ENCODE measurements at places on chromosomes 4 and X.

DNA sequence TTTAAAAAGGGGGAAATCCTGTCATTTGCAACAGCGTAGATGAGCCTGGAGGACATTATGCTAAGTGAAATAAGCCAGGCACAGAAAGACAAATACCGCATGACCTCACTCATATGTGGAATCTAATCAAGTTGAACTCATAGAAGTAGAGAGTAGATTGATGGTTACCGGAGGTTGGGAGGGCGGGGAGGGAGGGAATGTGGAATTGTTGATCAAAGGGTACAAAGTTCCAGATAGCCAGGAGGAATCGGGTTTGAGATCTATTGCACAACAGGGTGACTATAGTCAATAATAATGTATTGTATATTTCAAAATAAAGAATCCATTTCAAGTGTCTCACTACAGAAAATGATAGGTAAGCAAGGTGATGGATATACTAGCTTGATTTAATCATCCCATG, 393.2 kb downstream of the BCOR start:
- no peak for DNase-seq

DNA sequence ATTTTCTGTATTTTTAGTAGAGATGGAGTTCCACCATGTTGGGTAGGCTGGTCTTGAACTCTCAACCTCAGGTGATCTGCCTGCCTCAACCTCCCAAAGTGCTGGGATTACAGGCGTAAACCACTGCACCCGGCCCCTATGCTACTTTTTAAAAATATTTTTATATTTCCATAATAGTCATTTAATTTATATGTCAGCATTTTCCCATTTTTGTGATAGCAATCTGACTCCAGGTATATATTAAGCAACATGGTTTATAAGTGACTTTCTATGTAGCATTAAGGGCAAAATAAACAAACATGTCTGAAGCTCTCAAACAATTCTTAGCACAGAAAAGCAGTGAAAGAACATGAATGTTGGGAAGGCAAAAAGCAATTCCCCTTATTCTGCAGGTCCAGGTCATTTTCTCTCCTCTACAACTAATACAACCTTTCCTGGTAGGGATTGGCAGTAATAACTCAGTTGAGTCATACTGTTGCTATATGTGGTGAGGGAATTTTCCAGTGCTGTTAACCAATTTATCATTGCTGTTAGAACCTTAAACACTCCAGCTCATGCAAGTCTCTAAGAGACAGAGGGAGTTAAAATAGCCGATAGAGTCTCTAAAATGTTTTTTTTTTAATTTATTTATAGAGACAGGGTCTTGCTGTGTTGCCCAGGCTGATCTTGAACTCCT, 24.0 kb downstream of the SMIM14 start:
- DNase-seq, result peak; percentile 85

DNA sequence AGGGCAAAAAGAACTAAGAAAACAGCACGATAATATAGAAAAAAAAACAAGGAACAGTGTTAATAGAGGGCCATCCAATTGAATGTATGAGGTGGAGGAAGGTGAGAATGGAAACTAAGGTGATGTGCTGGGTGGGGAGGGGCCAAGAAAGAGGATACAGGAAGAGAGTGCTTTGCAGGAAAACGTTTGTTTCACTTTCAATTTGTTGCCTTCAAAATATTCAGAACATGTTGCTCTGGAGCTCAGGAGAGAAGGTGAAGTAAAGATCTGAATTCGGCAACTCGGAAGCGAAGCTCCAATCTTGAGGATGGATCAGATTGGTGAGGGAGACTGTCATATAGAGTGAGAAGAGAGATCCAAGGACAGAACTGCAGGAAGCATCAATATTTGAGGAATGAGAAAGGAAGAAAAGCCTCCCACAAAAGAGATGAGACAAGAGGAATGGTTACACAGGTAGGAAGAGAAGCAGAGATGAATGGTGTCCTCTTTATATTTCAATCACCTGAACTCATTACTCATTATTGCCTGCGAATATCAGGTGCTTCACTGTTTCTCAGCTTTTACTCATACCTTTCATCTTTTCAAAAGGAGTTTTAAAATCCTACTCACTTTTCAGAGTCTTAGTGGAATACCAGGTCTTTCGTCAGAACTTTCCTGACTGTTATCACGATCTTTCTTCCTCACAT, 14.7 kb upstream of the SEC24D start:
- DNase-seq, result no peak

DNA sequence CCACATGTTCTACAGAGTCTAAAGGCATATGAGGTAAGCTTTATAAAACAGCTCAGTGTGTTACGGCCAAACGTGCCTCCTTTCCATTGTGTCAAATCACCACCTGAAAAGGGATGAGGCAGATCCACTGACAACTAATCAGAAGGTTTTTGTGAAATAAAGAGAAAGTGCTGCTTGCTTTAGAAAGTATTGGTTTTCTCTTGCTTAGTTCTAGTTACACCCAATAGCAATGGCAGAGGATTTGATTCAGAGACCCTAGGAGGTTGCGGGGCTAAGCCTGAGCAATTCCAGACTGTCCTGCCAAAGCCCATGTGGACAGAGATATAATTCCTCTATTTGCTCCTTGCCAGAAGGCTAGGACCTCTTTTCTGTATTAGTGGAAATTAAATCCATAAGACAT, 125.5 kb downstream of the SPRY1 start:
- DNase-seq, result no peak

GRCh38 chr4:17448689-17449088, 63.2 kb downstream of the QDPR start:
- peak; percentile 84 for DNase-seq

GRCh38 chr4:39873823-39874222, 103.9 kb downstream of the PDS5A start:
- peak; percentile 9 for DNase-seq

- DNase-seq, result peak; percentile 48
Observed at GRCh38 chr4:128286474-128287058, 1.0 kb downstream of the PGRMC2 start.

GRCh38 chr4:185296665-185297460, 87.5 kb downstream of the SNX25 start:
- no peak for DNase-seq

DNA sequence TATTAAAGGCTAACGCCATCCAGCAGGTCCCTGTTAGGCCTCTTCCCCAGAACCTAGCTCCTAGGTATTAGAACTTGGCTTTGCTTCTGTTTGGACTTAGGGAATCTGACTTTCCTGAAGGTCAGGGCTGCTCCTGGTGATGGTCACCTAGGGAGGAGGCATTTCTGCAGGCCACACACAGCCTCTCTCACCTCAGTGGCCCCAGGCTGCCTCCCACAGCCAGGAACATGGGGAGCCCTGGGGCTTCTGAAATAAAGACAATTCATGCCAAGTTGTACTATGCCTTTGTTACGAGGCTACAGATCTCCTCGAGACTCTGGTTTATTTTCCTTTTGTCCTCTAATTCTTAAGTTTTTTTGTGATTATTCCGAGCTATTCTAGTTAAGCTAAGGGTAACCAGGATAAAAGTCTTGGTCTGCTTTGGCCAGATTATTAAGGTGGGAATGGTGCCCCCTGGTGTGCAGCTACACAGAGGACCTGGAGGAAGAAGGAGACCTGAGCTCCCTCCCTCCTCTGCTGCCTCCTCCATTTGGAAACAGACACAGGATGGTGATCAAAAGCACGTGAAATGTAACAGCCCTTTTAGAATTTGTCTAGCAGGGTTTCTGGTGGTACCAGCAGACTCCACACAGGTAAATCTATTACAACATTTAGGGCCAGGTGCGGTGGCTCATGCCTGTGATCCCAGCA, 131.0 kb downstream of the DCLK2 start:
- DNase-seq, result peak; percentile 76

DNA sequence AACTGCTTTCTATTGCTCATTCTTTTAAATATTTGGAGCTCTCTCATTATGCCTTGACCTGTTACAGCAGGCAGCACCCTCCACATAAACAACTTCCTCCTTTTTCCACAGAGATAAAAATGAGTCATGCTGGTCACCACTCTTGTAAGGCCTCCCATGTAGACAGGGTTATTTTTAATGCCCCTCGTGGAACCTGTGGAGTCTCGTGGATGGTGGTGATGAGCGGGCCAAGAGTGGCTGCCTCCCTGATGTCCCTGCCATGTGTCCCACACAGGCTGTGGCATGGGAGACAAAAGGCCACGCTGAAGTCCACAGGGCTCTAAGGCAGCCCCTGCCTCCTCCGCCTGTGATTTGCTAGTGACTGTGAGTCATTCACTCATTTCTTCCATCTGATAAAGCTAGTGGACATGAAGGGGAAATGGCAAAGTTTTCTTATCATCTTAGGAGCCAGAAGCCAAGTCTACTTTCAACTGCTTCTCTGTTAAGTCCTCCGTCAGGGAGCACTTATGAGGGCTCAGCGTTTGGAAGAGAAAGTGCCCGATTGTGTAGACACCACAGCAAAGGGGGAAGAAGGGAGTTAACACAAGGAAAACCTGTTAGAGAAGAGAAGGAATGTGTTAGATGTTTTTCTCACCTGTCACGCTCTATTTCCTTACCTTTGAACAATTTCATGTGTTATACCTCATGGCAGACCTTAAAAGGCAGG, 121.6 kb upstream of the FAT1 start:
- peak; percentile 82 for DNase-seq

GRCh38 chr4:183136855-183137254, 37.8 kb downstream of the WWC2 start:
- DNase-seq, result peak; percentile 31

DNA sequence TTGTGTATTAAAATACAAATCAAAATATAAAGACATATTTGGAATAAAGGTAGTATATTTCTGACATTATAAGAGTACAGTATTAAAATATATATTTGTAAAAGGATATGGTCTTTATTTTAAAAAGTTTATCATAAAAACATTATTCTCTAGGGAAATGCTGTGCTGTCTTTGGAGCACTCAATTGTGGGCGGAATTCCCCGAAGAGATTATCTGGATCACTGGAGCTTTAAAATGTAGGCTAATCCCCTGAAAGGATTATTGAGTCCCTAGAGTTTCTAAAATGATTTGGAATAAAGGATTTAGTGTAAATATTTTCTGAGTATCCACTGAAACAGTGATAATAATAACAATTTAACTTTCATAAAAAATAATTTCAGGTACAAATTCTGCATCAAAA, 1239.4 kb downstream of the TECRL start:
- DNase-seq, result no peak

DNA sequence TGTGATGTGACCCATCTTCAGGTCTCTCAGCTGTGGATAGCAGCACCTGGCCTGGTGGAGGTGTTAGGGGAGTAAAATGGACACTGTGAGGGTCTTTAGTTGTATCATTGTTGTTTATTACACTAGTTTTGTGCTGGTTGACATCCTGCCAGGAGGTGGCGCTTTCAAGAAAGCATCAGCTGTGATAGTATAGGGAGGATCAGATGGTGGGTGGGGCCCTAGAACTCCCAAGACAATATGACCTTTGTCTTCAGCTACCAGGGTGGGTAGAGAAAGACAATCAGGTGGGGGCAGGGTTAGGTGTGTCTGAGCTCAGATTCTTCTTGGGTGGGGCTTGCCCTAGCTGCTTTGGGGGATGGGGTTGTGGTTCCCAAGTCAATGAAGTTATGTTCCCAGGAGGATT, 162.8 kb downstream of the PPP1R2C start:
- peak; percentile 4 for DNase-seq

DNA sequence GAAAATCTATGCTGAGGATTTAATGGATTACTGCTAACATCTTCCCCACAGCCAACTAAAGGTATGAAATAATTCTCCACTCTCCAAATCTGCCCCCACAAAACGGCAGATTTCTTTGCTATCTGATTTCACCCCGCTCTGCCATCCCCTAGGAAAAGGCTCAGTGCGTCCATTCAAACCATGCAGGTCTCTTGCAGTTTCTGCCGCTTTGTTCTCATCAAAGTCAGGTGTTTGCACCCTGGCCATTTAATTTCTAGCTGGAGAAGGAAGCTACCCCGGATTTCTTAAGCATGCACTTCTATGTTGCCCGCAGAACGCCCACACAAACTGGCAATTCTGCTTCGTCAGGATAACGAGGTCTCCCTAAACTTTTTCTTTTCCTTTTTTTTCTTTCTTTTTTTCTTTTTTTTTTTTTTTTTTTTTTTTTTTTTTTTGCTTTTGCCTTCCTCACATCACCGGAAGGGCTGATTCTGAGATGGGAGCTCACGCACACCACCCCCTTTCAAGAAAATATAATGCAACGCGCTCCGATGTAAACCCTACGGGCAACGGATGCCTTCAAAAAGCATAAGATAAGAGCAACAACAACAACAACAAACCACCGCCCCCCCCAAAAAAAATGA, 3.3 kb downstream of the NLGN4X start:
- no peak for DNase-seq

DNA sequence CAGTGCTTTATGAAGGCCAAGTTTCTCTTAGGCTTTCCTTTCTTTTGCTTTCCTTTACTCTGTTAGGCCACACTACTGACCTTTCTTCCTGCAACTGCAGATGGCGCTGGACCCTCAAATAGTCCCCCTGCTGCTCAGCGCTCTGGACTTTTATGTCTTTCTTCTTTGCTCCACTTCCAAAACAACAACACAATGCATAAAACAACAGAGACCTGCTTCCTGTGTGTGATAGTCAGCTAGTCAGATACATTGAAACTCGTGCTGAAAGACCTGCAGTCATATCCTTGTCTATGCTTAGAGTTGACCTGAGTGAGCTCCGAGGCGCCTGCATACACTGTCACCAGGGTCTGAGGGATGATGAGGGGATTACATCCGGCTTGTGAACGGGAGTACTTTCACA, 108.9 kb upstream of the TEX13D start:
- no peak for DNase-seq

GRCh38 chrX:11296051-11296450, 2.8 kb downstream of the AMELX start:
- no peak for DNase-seq

DNA sequence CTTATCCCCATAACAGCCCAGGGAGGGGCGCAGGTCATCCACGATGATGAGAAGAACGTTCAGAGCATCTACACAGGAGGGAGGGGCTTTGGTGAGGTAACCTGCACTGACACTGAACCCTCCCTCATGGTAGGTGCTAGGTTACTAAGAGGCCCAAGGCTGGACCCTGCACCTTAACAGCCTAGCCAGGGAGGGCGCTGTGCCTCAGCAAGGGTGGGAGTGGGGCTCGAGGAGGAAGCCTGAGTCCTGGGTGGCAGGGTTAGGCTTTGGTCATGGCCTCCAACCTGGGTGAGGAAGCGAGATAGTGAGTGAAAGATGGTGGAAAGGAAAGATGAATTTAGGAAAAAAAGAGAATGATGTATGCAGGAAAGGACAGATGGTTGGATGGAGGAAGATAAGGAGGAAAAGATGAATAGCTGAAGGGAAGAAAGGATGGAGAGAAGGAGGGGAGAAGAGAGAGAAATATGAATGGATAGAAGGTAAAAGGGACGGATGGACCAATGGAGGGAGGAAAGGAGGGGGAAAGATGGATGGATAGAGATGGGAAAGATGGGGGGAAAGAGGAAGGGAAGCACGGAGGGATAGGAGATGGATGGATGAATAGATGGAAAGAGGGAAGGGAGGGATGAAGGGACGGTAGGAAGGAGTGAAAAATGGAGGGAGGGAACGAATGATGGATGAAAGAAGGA, 736 bp downstream of the IDS start:
- peak; percentile 9 for DNase-seq
